ENCODE measurements at places on chromosomes 1 and 21. TPM values are rescaled to one million over a fixed set of nuclear protein-coding genes. Genes with fewer than 3 reads are reported as not detected.

GRCh38 chr1:229619002-229619401 lies 6.9 kb downstream of the TAF5L start:
- H3K36me3 ChIP-seq = peaks cover 3% of the 10 kb centered on the region
- H3K4me3 ChIP-seq = no peak overlapping the region
- no peaks in the 10 kb centered on the region for H3K27me3 ChIP-seq

DNA sequence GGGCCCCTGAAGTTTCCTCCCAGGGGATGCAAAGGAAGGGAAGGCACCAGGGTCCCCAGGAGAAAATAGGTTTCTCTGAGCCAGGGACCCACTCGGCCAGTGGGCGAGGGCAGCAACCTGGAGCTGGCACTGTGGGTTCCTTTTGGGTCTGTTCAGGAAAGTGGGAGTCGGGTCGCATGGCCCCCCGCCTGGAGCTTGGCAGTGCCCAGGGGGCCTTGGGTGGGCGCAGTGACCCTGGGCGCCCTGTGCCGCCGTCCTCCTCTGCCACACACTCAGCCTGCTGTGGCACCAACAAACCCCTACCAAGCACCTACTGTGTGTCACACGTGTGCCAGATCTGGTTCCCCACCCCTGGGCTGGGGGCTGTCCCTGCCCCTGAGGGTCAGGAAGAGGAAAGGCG lies 89.5 kb upstream of the ARHGEF16 start:
- H3K36me3 ChIP-seq = no peaks in the 10 kb centered on the region
- H3K27ac ChIP-seq = no peak overlapping the region
- no peak overlapping the region for H3K4me3 ChIP-seq

DNA sequence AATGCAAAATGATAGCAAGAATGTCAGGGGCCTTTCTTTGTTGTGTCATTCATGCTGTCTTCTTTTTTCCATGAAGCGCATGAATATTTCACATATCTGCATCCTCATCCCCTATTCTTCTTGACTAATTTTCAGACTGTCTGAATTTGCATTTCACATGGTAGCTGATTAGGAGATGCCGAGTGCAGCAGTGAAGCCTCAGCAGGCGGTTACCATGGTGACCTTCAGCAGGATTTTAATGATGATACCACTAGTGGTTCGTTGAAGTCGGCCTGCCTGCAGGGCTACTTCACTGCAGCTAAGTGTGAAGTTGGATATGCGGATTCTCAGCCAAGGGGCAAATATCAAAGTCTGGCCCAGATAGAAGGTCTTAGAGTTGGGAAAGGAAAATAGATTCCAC lies 141.8 kb downstream of the NEK7 start:
- DNase-seq = no peak
- peaks cover 15% of the 10 kb centered on the region for H3K4me1 ChIP-seq
- H3K27ac ChIP-seq = no peak overlapping the region
- peaks cover 11% of the 10 kb centered on the region for H3K36me3 ChIP-seq
- no peaks in the 10 kb centered on the region for H3K27me3 ChIP-seq
- no peak overlapping the region for H3K4me3 ChIP-seq

DNA sequence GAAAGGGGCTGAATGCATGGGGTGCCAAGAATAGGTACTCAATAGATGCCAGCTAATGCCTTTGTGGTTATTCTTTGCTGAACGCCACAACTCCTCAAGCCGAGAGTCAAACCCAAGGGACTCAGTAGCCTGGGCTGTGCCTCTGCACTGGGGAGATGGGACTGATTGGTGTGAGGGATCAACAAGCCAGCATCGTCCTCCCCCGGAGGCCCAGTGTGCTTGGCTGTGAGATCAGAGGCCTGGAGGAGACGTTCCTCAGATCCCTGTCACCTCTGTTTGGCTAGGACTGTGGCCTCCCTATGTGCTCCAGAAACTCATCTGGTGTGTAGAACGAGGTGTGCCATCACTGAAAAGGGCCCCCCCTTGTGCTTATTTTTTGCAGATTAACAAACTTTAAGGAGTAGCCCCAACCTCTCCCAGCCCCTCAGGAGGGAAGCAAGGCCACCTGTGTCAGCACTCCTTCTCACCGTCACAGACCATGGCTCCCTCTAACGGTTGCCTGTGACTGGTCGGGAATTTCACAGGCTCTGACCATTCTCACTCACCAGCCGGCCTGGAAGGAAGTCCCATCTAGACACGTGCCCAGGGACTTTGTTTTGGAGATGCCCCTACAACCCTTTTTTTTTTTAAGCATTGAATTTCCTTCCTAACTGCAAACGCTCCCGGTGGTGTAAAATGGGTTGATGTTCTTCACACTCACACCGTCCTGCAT lies 194.0 kb upstream of the VAMP3 start:
- H3K4me3 ChIP-seq = no peak overlapping the region
- no peak overlapping the region for H3K27ac ChIP-seq
- no peak for DNase-seq
- no peaks in the 10 kb centered on the region for H3K36me3 ChIP-seq
- H3K4me1 ChIP-seq = no peaks in the 10 kb centered on the region

- no peak overlapping the region for H3K4me3 ChIP-seq
- no peak overlapping the region for H3K27ac ChIP-seq
- peaks cover 16% of the 10 kb centered on the region for H3K27me3 ChIP-seq
- DNase-seq = no peak
- H3K36me3 ChIP-seq = no peaks in the 10 kb centered on the region
Observed at GRCh38 chr21:42601656-42602055, 51.8 kb upstream of the PDE9A start.

GRCh38 chr21:45848331-45848730 lies 133.2 kb upstream of the COL6A1 start:
- no peak for DNase-seq
- H3K36me3 ChIP-seq = peaks cover 9% of the 10 kb centered on the region
- H3K4me3 ChIP-seq = no peak overlapping the region

TEKT2 gene
- total RNA-seq = 0.30 TPM

CFAP141 gene
- not detected for total RNA-seq

PLA2G2D gene
- total RNA-seq = not detected

DNA sequence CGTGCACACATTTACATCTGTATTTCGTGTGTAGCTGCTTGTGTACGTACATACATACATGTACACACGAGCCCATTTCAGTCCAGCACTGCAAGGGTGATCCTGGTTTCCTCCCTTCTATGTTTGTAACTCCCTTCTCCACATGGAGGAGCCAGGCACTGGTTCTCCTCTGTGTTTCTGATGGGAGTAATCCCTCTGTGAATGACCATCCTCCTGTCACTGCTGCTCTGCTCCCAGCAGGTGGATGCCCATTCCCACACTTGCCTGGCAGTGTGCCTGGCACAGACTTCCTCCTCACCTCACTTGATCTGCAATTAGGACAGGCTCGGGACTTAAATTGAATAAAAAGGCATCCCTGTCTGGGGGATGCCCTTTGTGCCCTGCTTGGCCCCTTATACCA lies 37.1 kb downstream of the TRAPPC10 start:
- H3K27me3 ChIP-seq = no peaks in the 10 kb centered on the region
- peak overlapping the region; percentile 93 for H3K27ac ChIP-seq
- H3K36me3 ChIP-seq = peaks cover 7% of the 10 kb centered on the region
- no peak for DNase-seq

TMCO1 gene
- total RNA-seq = 33.4 TPM

MROH9 gene
- total RNA-seq = not detected

- H3K27ac ChIP-seq = no peak overlapping the region
- no peak for DNase-seq
- no peaks in the 10 kb centered on the region for H3K27me3 ChIP-seq
- H3K36me3 ChIP-seq = peaks cover 3% of the 10 kb centered on the region
Observed at GRCh38 chr1:114703242-114703641, 7.9 kb upstream of the AMPD1 start.

LORICRIN gene
- total RNA-seq = not detected

GRCh38 chr21:38994042-38994441 lies 188.3 kb downstream of the ETS2 start:
- DNase-seq = no peak
- H3K27ac ChIP-seq = no peak overlapping the region
- H3K4me1 ChIP-seq = peaks cover 4% of the 10 kb centered on the region

HES4 gene
- total RNA-seq = 10.5 TPM

LCE1C gene
- not detected for total RNA-seq

GRCh38 chr1:96465441-96465840 lies 256.1 kb upstream of the PTBP2 start:
- H3K27me3 ChIP-seq = no peaks in the 10 kb centered on the region
- no peak for DNase-seq
- H3K27ac ChIP-seq = no peak overlapping the region
- H3K4me1 ChIP-seq = no peaks in the 10 kb centered on the region
- H3K36me3 ChIP-seq = no peaks in the 10 kb centered on the region

PPP1R12B gene
- 28.6 TPM for total RNA-seq

DNA sequence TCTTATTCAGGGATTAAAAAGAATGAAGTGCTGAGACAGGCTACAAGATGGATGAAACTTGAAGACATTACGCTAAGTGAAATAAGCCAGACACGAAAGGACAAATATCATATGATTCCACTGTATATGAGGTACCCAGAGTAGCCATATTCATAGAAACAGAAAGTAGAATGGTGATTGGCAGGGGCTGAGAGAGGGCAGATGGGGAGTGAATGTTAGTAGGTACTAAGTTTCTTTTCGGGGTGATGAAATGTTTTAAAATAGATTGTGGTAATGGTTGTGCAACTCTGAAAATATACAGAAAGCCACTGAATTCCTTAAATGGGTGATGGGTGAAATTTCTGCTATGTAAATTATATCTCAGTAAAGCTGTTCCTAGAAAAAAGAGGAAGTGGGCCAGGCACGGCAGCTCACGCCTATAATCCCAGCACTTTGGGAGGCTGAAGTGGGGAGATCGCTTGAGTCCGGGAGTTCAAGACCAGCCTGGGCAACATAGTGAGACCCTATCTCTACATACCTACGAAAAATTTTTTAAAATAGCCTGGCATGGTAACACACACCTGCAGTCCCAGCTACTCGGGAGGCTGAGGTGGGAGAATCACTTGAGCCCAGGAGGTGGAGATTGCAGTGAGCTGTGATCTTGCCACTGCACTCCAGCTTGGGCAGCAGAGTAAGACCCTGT lies 15.9 kb downstream of the SLC27A3 start:
- peaks cover 16% of the 10 kb centered on the region for H3K4me1 ChIP-seq
- peak overlapping the region; percentile 43 for H3K27ac ChIP-seq
- H3K27me3 ChIP-seq = peaks cover 15% of the 10 kb centered on the region
- no peaks in the 10 kb centered on the region for H3K36me3 ChIP-seq

TDRD5 gene
- not detected for total RNA-seq

PDZK1 gene
- total RNA-seq = 0.55 TPM

DNA sequence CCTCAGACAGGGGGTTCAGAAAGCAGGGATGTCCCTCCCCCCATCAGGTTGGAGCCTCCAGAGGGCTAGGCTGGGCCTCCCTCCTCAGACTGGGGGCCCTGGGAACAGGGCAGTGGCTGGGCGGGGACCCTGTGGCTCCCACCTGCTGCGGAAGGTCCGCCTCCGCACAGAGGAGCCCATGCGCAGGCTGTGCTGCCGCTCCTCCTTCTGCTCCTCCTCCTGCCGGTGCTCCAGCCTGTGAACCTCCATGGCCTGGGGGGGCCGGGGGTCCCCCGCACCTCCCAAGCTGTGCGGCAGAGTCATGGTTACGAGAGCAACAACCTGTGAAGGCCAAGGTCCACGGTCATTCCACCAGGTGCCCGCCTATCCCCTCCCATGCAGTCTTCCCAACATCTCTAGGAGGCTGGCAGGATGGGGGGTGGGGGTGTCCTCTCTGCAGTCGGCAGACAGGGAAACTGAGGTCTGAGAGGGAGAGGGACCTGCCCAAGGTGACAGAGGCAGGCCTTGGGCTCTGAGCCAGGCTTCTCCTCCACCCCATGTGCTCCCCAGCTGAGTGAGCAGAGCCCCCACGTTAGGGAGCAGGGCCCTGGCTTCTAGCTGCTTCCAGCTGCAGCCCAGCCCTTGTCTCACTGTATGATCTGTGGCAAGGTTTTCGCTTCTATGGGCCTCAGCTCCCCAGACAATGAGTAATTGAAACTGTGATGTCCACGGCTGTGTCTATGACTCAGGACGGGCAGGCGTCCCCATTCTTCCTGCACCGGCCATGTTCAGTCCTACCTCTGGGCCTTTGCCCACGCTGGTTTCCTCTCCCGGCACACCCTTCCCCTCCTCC lies 3.4 kb downstream of the MYOM3 start:
- peaks cover 16% of the 10 kb centered on the region for H3K4me1 ChIP-seq
- H3K27ac ChIP-seq = no peak overlapping the region
- H3K36me3 ChIP-seq = peaks cover 3% of the 10 kb centered on the region
- H3K4me3 ChIP-seq = no peak overlapping the region

- H3K36me3 ChIP-seq = no peaks in the 10 kb centered on the region
- no peak overlapping the region for H3K4me3 ChIP-seq
- peaks cover 4% of the 10 kb centered on the region for H3K27me3 ChIP-seq
- no peak overlapping the region for H3K27ac ChIP-seq
- no peak for DNase-seq
Observed at GRCh38 chr1:194795917-194796593, 1609.6 kb upstream of the B3GALT2 start.

FOXD2 gene
- total RNA-seq = 0.44 TPM

GRCh38 chr1:55520861-55521260 lies 305.7 kb upstream of the USP24 start:
- H3K27ac ChIP-seq = no peak overlapping the region
- peaks cover 30% of the 10 kb centered on the region for H3K27me3 ChIP-seq
- H3K4me3 ChIP-seq = no peak overlapping the region
- DNase-seq = no peak
- no peaks in the 10 kb centered on the region for H3K36me3 ChIP-seq

ZNF124 gene
- total RNA-seq = 12.0 TPM

DNA sequence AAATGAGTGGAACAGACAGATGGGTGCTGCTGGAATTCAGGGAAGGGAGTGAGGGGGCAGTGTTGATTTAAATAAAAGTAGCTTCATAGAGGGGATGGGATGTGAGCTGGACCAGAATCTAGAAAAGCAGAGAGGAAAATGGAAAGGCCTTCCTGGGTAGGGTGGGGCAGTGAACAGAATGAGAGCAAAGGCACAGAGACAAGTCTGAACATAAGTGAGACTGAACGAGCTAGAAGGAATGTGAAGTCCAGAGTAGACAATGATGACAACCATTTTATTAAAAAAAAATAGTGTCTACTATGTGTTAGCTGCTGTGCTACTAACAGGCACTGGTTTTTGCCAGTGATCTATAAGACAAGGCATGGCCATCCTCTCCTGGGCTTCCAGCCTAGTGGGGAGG lies 36.0 kb downstream of the ELK4 start:
- peaks cover 17% of the 10 kb centered on the region for H3K4me1 ChIP-seq
- DNase-seq = no peak
- no peaks in the 10 kb centered on the region for H3K27me3 ChIP-seq
- H3K4me3 ChIP-seq = no peak overlapping the region
- peak overlapping the region; percentile 92 for H3K27ac ChIP-seq
- H3K36me3 ChIP-seq = peaks cover 4% of the 10 kb centered on the region

DNA sequence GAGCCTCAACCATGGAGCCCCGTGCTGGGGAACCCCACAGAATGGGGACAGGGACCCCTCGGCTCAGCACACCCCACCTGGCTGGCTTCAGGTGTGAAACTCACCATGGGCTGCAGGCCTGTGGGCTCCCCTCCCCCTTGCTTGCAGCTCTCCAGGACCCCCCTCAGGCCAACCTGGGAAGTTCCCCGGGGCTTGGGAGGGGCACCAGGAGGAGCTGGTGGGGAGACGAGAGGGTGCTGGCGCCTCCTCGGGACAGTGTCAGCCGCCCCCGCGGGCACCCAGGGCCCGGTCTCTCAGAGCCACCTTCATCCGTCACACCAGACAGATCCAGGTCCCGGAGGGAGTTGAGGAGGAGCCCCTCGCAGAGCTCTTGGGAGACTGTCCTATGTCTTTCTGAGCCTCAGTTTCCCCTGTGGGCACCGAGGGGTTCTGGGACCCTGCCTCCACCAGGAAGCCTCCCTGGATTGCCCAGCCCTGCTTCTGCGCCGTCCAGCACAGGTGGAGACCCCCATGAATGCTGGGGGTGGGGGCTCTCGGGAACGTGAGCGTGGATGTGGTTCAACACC lies 657 bp upstream of the TNFRSF18 start:
- no peaks in the 10 kb centered on the region for H3K27me3 ChIP-seq
- peaks cover 2% of the 10 kb centered on the region for H3K36me3 ChIP-seq
- peak overlapping the region; percentile 73 for H3K27ac ChIP-seq
- DNase-seq = peak; percentile 5
- peaks cover 26% of the 10 kb centered on the region for H3K4me1 ChIP-seq

Data from T-helper 17 cell (primary cell).